ENCODE measurements at places on chromosomes 4 and X. TPM values are rescaled to one million over a fixed set of nuclear protein-coding genes. Genes with fewer than 3 reads are reported as not detected.

Gene SMARCAD1
- total RNA-seq, result 14.4 TPM

Gene POLN
- total RNA-seq, result under 0.01 TPM

Gene RNF150
- 2.6 TPM for total RNA-seq

Gene ITIH6
- not detected for total RNA-seq

Gene DLG3
- 7.1 TPM for total RNA-seq

Gene ANOS1
- 1.4 TPM for total RNA-seq

Gene MXRA5
- total RNA-seq, result 0.86 TPM
